ENCODE measurements at places on chromosomes 16 and 17. TPM values are rescaled to one million over a fixed set of nuclear protein-coding genes. Genes with fewer than 3 reads are reported as not detected.

GRCh38 chr17:5184288-5184687 is 7.4 kb downstream of the ZNF594 start:
- no peak for DNase-seq

- no peak for DNase-seq
These were observed 9.2 kb downstream of the MXRA7 start for GRCh38 chr17:76701471-76701967.

GRCh38 chr16:69924041-69924775 is 26.9 kb upstream of the CLEC18A start:
- DNase-seq: no peak

DNA sequence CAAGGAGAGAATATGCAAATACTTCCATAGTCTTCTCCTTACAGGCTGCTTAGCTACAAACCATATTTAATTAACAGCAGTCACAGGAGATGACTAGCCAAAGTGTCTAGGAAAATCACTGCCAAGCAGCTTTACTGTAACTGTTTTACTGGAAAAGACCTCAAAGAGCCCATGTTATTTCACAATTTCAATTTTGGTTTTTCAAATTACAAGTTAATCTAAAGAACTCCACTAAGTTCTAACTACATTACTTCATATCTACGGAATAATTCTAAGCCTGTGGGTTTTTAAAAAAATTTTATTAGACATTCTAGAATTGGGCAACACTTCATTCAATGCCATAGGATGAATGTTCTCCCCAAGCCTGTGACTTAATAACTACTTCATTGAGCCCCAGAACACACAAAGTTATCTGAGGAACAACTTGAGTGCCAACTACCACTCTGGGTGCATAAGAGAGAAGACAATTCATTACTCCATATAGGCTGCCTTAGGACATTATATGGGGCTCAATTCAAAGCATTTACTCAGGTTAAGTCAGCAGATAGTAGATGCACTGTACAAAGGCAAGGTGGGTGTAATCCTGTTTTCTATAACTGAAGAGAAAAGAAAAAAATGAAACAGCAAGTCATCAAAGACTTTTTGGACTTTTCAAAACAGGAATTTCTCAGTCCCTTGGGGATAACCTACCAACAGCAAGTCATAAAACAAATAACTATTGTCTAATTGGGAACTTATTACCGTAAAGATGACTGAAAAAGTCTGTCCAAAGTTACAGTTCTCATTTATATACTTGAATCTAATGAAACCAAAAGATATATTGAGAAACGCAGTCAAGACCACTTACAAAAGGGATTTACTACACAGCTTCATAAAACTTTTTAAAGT is 33.0 kb downstream of the STAT3 start:
- DNase-seq: peak; percentile 48

- peak; percentile 39 for DNase-seq
These were observed 27.1 kb upstream of the ANKFN1 start for GRCh38 chr17:56125830-56126819.

DNA sequence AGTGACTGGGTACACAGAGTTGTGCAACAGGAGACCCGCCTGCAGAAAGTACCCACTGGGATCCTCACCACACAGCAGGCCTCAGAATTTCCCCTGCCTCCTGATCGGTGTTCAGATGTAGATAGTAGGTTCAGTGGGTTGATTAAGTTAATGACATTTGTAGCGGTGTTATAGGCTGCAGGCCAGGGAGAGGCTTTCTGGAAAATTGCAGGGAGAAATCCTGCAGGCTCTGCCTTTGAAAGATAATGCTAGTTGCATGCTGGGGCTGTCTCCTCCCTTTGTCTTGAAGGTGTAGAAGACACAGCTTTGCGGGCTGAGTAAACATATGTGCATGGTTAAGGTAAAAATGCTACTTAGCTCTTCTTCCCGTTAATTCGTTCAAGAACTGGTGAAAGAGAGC is 406.3 kb upstream of the RBFOX1 start:
- DNase-seq: peak; percentile 1

- peak; percentile 47 for DNase-seq
These were observed 54.1 kb downstream of the VAC14 start for GRCh38 chr16:70746708-70747424.

- DNase-seq: no peak
These were observed 55.0 kb downstream of the AMFR start for GRCh38 chr16:56370185-56370874.

GRCh38 chr17:79114458-79115301 is 40.1 kb downstream of the ENGASE start:
- peak; percentile 87 for DNase-seq

Gene CDH3
- 38.5 TPM for total RNA-seq

Gene HSPB9
- not detected for total RNA-seq

Gene LLGL2
- total RNA-seq: 14.7 TPM

Gene CD300H
- not detected for total RNA-seq

Gene INTS2
- 11.3 TPM for total RNA-seq

Gene NPIPA5
- not detected for total RNA-seq

Gene CPHXL2
- total RNA-seq: not detected

Gene CACNG1
- not detected for total RNA-seq

Gene UMOD
- 2.6 TPM for total RNA-seq

Gene KRT33B
- total RNA-seq: not detected

Gene ADAM11
- 1.4 TPM for total RNA-seq

Gene CEP112
- total RNA-seq: 131 TPM

Data from umbilical cord (tissue), 2 donors.